ENCODE measurements at places on chromosomes 6 and 20.
A peak's percentile ranks its signal among the peaks of the same experiment; 100 is the strongest.

DNA sequence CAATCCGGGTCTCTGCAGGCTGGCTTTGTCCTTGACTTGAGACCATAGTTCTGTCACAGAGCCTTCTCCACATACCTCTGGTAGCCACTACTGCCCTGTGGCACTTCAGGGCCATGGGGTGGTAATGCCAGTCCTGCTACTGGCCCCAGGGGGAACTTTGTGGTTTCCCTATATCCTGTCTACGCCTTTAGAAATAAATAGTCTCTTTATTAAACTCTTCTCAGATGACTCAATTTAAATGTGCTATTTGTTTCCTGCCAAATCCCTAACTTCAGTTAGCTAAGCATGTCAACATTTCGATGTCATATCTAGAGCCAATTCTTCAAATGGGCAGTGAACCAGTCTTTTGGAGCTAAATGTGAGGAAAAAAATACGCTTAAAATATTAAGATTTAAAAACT is 60.1 kb downstream of the SEL1L2 start:
- DNase-seq = peak; percentile 11

DNA sequence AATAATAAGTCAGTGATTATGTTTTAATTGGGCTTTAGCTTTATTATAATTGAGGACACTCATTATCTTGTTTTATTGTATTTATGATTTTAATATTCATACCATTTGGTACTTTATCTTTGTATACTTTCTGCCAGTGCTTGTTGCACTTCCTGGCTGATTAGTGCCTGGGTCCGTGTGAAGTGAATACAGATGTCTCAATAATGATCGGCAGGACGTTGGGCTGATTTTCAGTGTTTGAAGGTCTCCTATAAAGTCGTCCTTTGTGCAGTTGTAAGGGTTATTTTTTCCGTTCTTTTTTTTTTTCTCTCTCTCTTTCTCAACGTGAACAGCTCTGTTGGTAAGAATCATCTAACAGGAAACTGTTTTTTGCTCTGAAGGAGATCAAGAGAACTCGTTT is 450.0 kb upstream of the POU3F2 start:
- no peak for DNase-seq

GRCh38 chr6:107154801-107155160 is 39.5 kb upstream of the BEND3 start:
- DNase-seq = no peak

GRCh38 chr6:121498481-121499276 is 63.2 kb downstream of the GJA1 start:
- no peak for DNase-seq

GRCh38 chr6:137265561-137266308 is 46.5 kb upstream of the IFNGR1 start:
- no peak for DNase-seq

Measured in fibroblast of skin of scalp (primary cell).